Effector memory CD8-positive, alpha-beta T cell (primary cell): ENCODE measurements at places on chromosomes 5 and 9.

DNA sequence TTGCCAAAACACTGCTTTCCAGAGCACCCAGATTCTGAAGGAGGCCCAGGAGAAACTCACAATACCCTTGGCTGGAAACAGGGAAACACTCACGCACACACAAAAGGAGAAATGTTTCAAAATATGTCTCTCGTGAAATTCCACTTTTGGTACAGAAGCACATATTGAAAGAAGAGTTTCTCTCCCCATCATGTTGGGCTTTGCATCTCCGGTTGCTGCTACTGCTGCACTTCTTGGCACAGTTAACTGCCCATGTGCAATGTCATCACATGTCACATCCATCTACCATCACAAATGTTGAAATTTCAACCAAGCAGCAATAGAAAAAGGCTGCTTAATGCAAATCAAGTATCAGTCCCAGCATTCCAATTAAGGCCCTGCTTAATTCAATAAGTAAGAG is 72.1 kb downstream of the ABCA1 start:
- no peaks in the 10 kb centered on the region for H3K27me3 ChIP-seq
- no peak overlapping the region for H3K27ac ChIP-seq
- no peak overlapping the region for H3K4me3 ChIP-seq
- H3K4me1 ChIP-seq = no peaks in the 10 kb centered on the region

DNA sequence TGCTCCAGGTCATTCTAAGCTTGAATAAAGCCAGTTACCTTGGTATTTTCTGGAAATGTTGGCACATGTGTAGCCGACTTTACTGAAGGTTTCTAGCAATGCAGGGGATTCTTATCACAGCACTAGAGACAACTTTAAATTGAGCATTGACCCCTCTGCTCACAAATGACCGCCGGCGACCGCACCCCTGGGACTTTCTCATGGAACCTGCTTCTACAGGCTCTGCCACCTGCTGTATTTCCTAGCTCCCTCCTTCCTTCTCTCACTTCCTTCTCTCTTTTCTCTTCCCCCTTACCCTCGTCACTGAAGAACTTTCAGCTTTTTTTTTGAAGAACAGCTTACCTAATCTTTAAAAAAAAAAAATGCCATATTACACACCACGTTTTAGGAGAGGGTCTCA is 30.9 kb upstream of the DAB2 start:
- H3K27ac ChIP-seq = no peak overlapping the region
- peaks cover 38% of the 10 kb centered on the region for H3K27me3 ChIP-seq
- no peak for DNase-seq
- no peaks in the 10 kb centered on the region for H3K4me1 ChIP-seq
- no peak overlapping the region for H3K4me3 ChIP-seq

DNA sequence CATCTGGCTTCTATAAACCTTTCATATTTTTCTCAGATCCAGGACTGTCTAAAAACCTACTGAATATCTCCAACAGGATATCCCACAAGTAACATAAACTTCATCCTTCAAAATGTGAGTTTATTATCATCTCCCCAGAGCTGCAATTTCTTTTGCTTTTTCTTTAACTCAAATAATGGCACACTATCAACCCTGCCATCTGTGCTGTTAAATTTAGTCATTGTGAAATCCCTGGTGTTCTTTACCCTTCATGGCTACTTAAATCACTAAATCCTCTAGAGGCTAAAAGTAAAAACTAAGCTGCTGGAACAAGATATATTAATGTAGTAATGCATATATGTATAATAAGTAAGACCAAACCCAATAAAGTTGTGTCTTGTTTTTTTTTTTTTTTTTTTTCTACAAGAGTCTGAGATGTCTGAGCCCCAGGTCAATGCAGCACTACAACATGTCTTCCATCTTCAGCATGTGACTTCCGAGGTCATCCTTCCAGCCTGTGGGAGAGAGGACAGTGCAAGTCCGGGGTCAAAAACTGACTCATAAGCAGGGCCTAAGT is 362.9 kb downstream of the ADGRV1 start:
- H3K27ac ChIP-seq = no peak overlapping the region
- DNase-seq = no peak
- no peaks in the 10 kb centered on the region for H3K36me3 ChIP-seq
- H3K27me3 ChIP-seq = peaks cover 15% of the 10 kb centered on the region
- H3K4me3 ChIP-seq = no peak overlapping the region

DNA sequence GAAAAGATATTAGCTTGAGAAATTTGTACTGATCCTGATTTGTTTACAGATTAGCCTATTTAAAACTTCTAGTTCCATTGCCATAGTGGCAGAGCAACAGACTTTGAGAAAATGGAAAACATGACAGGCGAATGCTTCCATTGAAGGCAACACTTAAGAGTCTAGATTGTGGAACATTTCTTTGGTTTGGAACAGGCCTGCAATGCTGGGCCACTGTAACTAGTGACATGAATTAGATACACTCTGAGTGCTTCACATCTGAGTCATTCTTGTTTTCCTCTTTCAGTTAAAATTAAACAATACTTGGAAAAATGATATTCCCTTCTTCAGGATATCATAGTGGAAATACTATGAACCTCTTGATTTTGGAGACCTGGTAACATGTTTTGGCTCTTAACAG is 453.6 kb upstream of the TUSC1 start:
- no peaks in the 10 kb centered on the region for H3K36me3 ChIP-seq
- H3K27me3 ChIP-seq = no peaks in the 10 kb centered on the region
- no peak overlapping the region for H3K4me3 ChIP-seq
- no peak for DNase-seq
- no peaks in the 10 kb centered on the region for H3K4me1 ChIP-seq

- no peak overlapping the region for H3K4me3 ChIP-seq
- DNase-seq = no peak
- no peak overlapping the region for H3K27ac ChIP-seq
- H3K27me3 ChIP-seq = no peaks in the 10 kb centered on the region
Measured at GRCh38 chr5:83919071-83920041, 198.7 kb upstream of the HAPLN1 start.

GRCh38 chr9:129972816-129973215 is 70.2 kb downstream of the FNBP1 start:
- DNase-seq = no peak
- H3K27me3 ChIP-seq = no peaks in the 10 kb centered on the region
- H3K4me3 ChIP-seq = no peak overlapping the region
- peaks cover 90% of the 10 kb centered on the region for H3K36me3 ChIP-seq

DNA sequence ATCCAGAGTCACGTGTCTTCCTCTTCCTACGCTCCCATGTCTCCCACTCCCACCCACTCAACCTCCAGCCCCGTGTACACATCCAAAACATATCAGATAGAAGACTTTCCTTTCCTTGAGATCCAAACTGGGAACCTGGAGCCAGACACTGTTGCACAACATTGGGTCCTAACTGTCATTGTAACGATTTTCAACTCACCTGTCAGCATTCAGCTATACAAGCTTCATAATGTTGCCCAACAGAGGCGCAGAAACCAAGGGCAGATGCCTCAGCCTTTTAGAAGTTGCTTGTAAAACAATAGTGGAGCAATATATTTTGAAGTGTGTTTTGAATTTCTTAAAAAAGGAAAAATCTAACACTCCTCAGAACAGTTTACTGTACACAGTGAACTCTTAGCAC is 84.9 kb upstream of the GLIS3 start:
- H3K4me1 ChIP-seq = no peaks in the 10 kb centered on the region
- no peak overlapping the region for H3K27ac ChIP-seq
- peaks cover 14% of the 10 kb centered on the region for H3K27me3 ChIP-seq
- no peaks in the 10 kb centered on the region for H3K36me3 ChIP-seq
- H3K4me3 ChIP-seq = no peak overlapping the region

DNA sequence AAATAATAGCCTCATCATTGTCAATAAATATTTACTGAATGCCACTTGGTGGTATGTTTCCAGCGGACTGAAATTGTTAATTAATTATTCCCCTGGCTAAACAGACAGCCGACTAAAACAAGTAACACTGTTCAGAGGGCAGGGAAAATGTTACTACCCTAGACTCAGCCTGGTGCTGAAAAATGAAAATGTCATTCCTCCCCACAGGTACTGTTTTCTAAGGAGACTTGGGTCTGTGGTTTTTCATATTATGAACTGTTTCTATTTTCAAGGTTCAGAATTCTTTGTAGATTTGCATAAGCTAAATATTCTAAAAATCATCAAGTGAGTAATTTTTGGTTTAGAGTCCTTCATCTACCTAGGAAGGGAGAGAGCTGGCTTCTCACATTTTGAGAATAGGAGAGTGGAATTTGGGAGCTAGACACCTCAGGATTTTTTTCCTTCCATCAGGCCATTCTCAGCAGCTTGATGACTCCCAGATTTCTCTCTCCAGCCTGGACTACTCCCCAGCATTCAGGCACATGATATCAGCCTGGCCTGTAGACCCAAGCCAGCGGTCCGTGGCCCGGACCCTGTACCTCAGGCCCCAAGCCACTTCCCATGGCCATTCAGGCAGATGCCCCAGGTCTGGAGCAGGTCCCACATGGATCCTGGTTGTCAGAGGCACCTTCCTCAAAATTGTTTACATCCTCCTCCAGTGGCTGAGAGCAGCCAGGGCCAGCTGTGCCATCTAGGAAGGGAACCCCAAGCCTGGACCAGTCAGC is 24.4 kb downstream of the BHMT start:
- H3K4me1 ChIP-seq = peaks cover 8% of the 10 kb centered on the region
- peaks cover 9% of the 10 kb centered on the region for H3K27me3 ChIP-seq
- DNase-seq = no peak
- no peaks in the 10 kb centered on the region for H3K36me3 ChIP-seq
- H3K27ac ChIP-seq = no peak overlapping the region

DNA sequence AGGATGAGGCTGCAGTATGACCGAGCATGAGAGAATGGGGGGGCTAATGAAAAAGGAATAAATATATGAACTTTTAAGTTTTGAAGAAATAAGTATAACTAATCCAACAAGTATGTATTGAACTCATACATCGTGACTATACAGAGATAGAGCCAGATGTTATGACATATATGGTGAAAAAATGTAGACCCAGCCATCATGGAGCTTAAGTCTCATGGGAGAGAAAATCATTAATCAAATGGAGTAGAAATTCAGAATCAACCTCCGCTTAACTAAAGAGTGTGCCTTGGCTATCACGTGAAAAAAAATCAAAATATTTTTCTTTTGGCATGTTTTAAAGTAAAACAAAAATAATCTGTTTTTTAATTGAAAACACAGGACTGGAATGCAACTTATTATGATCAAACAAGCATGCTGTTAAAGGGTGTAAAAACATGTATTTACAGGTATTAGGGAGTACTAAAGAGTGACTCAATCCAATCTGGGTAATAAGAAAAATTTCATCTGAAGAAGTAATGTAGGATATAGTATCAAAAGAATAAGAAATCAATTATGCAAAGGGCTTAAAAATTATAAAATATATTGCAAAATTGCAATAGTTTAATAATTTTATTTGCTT is 868.5 kb upstream of the NUDT12 start:
- no peaks in the 10 kb centered on the region for H3K4me1 ChIP-seq
- no peaks in the 10 kb centered on the region for H3K36me3 ChIP-seq
- H3K27ac ChIP-seq = no peak overlapping the region
- no peak overlapping the region for H3K4me3 ChIP-seq
- DNase-seq = no peak
- H3K27me3 ChIP-seq = no peaks in the 10 kb centered on the region

GRCh38 chr5:5887833-5888232 is 465.4 kb downstream of the ICE1 start:
- no peak overlapping the region for H3K4me3 ChIP-seq
- peaks cover 3% of the 10 kb centered on the region for H3K36me3 ChIP-seq
- no peaks in the 10 kb centered on the region for H3K4me1 ChIP-seq
- no peak overlapping the region for H3K27ac ChIP-seq

GRCh38 chr5:127671218-127671617 is 22.3 kb downstream of the CTXN3 start:
- H3K27me3 ChIP-seq = no peaks in the 10 kb centered on the region
- no peak for DNase-seq
- no peaks in the 10 kb centered on the region for H3K36me3 ChIP-seq
- H3K4me1 ChIP-seq = no peaks in the 10 kb centered on the region

DNA sequence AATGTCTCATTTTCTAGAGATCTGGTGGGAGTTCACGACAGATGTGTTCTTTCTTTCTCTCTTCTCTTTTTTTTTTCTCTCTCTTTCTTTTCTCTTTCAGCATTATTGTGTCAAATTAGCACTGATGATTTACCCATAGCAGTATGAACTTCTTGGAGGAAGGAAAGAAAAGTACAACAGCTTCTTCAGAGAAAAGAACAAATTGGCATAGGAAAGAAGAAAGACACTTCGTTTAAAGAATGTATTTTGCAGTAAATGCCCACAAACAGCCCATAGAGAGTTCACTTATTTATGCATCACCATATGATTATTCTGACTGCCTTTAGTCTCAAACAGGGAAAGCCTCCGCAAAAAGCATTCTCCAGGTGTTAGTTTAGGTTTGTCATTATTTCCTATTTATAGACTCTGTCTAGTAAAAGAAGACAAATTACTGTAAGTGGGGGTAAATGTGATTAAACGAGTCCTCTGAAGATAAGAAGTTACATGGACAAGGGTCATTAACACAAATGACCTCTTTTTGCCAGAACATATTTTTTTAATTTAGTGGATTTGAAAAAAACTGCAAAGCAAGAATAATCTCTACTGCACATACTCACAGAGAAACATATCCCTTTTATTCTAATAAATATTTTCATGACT is 68.0 kb downstream of the POU5F2 start:
- DNase-seq = no peak
- no peaks in the 10 kb centered on the region for H3K27me3 ChIP-seq
- H3K27ac ChIP-seq = no peak overlapping the region
- H3K36me3 ChIP-seq = peaks cover 3% of the 10 kb centered on the region
- no peak overlapping the region for H3K4me3 ChIP-seq

- no peaks in the 10 kb centered on the region for H3K36me3 ChIP-seq
- peaks cover 14% of the 10 kb centered on the region for H3K27me3 ChIP-seq
- no peak overlapping the region for H3K4me3 ChIP-seq
- H3K27ac ChIP-seq = no peak overlapping the region
Measured at GRCh38 chr5:50299896-50300295, 141.2 kb downstream of the EMB start.

DNA sequence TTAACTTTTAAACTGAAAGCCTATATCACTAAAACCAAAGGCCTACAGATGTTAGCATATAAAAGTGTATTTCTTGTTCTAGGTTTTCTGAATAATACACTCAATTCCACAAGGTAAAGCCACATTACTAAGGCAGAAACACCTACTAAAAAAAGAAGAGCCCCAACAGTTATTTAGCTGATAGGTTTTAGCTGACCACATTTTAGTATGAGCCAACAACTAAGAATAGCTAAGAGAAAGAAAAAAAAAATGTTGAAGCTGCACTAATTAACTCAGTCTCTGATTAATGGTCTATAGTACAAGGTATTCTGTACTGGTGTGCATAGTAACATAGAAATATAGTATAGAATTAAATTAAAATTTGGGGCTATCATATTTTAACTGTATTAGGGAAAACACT is 23.5 kb downstream of the ZFR start:
- H3K27ac ChIP-seq = peak overlapping the region; percentile 62
- H3K4me3 ChIP-seq = no peak overlapping the region
- peaks cover 39% of the 10 kb centered on the region for H3K36me3 ChIP-seq
- H3K4me1 ChIP-seq = peaks cover 22% of the 10 kb centered on the region
